ENCODE measurements at places on chromosomes 11 and 22.

DNA sequence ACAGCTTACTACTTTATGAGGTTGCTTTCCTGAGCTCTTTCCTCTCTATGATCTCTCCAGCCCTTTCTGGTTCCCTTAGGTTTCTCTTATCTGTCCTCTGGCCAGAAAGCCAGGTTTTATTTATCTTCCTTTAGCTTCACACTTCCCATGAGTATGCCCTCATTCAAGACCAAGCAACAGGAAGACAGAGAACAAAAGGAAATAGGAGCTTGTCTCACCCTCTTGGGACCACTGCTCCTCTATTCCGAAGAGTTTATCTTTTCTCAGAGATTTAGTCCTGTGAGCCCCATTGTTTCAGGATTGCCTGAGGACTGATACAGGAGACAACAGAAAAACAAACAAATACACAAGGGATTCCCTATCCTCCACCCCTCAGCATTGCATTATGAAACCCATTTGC, 62.4 kb upstream of the CCDC179 start:
- DNase-seq, result no peak

GRCh38 chr11:73011126-73011817, 130.8 kb downstream of the FCHSD2 start:
- no peak for DNase-seq

DNA sequence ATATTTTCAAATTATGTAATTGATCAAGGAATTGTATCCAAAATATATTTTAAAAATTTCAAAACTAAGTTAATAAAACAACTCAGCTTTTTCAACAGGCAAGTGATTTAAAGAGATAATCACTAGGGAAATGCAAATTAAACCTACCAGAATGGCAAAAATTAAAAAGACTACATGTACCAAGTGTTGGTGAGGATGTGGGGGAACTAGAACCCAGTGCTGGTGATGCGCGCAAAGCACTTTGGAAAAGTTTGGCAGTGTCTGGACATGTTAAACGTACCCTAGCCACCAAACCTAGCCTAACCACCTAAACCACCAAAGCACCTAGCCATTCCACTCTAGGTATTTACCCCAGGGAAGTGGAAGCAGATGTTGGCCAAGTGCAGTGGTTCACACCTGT, 22.9 kb downstream of the PACSIN2 start:
- no peak for DNase-seq

DNA sequence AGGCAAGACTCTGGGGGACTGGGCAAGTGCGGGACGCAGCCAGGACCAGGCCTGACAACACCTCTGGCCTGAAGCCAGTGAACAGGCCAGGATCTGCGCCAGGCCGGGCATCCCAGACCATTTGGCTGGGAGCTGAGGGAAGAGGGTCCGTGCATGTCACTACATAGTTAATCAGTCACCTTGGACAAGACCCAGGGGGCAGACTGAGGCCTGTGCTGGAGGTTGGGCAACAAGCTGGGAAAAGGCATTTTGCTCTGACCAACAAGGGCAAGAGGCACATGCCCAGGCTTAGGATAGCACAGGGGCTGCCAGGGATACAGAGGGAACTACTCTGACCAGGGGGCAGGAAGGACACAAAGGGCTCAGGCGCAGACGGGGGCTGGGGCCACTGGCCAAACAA, 7.0 kb upstream of the CHADL start:
- no peak for DNase-seq

GRCh38 chr22:23862103-23862502, 4.4 kb downstream of the SLC2A11 start:
- no peak for DNase-seq

DNA sequence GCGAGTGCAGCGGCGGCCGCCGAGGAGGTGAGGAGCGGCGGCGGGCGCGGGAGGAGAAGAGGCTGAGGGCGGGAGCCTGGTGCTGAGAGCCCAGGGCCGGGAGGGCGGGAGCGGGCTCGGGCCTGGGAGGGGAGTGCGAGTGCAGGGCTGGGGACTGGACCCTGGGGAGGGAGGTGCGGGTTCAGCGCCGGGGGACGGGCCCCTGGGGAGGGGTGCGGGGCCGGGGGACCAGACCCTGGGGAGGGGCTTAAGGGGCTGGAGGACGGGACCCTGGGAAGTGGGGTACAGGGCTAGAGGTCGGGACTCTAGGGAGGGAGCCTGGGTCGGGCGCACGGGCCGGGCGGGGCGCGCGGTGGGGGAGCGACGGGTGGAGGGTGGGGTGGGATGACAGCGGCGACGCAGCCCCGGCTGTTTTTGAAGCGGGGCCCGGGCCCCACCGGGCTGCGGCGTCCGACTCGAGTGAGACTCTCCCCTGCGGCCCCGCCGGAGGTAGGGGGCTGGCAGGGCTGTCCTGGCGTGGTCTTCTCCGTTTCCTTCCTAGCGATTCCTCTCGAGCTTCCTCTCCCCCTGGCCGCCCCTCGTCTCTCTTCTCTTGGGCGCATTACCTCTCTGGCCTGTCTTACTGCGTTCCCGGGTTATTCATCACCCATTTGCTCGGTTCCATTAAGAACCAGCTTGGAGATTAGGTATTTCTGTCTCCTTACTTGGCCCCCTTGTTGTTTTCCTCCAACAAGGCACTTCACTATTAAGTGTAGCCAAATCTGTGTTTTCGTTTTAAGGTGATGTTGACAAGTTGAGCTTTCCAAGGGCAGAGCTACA, 754 bp downstream of the NUP50 start:
- no peak for DNase-seq

DNA sequence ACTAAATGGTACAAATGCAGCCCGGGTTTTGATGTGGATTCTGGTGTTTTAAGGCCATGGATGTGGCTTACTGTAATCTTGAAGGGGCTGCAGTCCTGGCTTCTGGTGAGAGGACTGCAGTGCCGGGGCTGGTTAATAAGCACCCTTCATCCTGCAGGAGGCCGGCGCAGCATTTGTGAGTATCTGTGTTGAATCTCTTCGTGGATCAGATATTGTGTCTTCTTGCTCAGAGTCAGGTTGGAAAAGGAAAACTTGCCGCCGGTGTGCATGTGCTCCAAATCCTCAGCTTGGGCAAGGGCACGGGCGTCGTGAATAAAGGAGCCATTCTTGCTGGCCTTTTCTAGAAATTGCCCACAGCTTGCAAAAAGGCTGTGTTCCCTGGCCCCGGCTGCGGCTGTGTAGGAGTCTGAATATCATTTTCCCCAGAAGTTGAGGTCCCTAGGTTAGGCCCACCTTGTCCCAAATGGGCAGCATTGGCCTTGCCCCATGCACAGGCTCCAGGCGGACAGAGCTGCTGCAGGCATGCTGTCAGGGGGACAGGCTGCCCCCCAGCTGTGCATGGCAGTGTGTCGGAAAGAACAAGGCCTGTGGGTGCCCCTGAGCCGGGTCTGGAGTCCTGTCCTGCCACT, 28.9 kb upstream of the PARVB start:
- DNase-seq, result no peak

- peak; percentile 43 for DNase-seq
Observed at GRCh38 chr11:69166218-69167115, 10.7 kb downstream of the SMIM38 start.

DNA sequence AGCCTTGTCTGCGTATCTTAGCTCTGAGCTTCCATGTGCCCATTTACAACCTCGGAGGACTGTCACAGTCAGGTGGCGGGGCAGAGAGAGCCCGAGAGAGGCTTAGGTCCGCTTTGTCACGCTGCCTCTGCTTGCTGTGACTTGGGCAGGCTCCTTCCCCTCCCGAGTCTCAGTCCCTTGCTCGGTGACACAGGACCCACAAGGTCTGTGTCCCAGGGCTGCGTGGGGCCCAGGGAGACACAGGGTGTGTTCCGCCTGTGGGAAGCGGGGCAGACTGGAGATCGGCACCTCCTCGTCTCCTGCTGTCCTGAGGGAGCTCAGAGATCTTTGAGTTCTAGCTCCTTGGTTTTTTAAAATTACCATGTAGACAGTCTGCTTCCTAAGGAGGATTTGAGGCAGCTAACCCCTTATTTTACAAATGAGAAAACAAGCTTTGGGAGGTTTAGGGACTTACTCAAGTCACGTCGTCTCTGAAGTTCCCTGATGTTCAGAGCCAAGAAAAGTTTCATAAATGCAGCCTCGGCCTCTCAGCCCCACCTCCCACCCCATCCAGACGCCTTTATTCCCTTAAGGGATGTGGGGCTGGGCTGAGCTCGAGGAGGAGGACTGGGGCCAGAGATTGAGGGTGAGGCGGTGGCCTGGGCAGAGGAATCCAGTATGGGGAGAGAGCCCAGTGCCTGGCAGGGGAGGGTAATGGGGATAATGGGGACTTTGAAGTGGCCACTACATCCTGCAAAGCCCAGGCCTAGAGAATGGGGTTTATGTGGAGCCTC, 103.6 kb downstream of the NECTIN1 start:
- DNase-seq, result no peak

GRCh38 chr11:11982975-11983374, 25.5 kb downstream of the DKK3 start:
- no peak for DNase-seq
